ENCODE measurements at places on chromosomes 4 and X.

DNA sequence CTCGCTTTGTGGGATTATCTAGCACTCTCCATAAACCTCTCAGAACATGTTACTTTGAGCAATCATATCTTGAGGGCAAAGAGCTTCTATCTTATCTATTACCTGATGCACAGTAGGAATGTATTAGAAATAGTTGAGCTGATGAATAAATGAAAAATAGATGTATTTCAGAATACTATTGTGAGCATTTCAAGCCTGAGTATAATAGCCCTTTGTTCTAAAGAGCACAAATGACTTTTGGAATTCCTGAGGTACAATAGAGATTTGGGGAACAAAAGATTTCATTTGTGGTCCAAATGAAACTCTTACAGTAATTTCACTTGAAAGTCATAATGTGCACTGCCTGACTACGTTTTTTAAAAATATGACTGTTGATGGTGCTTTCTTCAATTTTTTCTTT is 159.5 kb downstream of the UGT8 start:
- DNase-seq, result no peak

- DNase-seq, result no peak
Observed at GRCh38 chrX:9298221-9298620, 166.6 kb upstream of the TBL1X start.

DNA sequence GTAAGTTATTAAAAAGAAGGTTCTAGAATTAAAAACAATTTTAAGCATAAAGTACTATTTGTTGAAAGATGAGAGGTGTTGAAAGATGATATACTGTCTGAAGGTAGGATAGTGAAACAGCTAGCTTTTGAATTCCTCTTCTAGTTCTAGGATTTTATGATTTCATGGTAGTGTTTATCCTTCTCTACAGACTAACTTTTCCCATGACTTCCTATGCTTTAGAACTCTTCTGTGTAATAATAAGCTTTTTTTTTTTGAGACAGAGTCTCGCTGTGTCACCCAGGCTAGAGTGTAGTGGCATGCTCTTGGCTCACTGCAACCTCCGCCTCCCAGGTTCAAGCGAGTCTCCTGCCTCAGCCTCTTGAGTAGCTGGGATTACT is 96.0 kb upstream of the NUDT6 start:
- no peak for DNase-seq

DNA sequence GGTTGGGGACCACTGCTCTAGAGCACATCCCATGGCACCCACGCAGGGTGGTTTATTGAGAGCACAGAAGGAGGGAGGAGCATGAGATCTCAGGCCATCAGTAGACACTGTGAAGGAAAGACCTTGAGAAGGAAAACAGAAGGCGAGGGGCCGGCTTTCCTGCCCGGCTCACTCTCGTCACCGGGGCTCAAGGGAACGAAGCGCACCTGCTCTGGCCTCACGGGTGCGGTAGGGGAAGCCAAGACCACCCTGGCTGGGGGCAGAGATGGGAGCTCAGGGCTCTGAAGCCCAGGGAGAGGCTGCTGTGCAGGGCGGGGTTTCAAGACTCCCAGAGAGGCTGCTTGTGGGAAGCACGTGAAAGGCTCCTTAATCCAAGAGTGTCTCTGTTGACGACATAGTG is 105.9 kb downstream of the TNIP2 start:
- no peak for DNase-seq

DNA sequence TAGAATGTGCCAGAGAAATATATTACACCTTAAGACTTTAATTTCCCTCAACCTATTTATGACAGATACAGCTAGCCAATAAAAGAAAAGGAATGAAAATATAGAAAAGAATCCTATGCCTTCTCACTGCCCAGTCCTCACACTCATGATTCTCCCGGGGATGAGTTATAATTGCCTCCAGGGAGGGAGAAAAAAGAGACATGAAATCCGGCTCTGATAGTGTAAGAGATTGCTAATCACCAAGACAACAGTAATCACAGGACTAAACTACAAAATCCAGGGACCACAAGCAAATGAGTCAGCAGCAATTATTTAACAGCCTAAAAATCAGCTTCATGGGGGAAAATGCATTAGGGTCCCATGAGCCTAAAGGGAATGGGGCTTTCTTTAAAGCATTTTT is 95.9 kb upstream of the DUSP21 start:
- DNase-seq, result no peak

DNA sequence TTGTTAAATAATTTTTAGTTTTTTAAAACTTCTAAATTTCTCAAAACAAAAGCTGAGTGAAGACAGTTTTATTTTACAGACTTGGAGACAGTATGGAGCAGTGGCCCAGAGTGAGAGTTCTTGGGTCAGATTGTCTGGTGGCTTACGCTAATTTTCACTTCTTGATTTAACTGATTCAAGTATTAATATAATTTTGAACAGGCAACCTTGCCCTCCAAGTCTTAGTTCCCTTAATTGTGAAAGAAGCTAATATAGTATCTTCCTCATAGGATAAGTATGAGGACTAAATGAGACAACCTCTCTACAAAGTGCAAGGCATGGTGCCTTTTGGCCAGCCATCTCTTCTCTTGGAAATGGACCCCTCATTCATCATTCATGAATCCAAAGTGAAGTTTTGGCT is 25.4 kb downstream of the ATP7A start:
- DNase-seq, result no peak

DNA sequence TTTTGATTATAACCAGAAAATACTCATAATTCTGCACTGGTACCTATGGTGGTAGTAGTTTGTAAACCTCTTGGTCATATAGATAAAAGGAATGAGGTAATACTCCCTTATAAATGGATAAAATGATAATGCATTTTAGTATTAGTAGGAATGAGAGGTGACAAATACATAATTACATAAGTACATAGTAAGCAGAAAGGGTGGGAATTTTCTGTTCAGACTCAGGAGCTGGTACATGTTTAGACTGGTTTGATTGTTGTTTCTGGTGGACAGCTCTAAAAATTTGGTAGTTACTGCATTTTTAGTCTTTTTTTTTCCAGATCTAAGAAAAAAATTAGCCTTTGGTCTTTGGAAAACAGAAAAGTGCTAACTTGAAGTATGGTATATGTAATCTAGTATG is 70.4 kb upstream of the AGA start:
- DNase-seq, result no peak

- no peak for DNase-seq
Observed at GRCh38 chr4:115366390-115366789, 253.0 kb upstream of the NDST4 start.

All from NCI-H1436 (cell line).